ENCODE measurements at places on chromosomes 3 and 15.
A peak's percentile ranks its signal among the peaks of the same experiment; 100 is the strongest.

DNA sequence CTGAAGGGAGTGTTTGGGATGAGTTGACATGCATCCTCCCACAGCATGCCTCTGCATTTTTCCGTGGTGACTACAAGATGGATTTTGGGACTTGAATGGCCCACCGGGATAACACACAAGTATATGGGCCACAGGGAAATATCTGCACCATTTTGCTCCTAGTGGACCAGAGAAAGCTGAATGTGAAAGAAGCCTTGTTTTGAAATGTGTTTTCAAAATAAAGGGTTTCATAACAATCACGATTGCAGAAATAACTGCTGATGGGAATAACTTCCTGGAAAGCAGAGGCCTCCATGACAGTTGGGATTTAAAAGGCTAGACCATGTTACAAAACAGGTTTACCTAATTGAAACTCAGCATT lies 77.5 kb upstream of the PRR23C start:
- DNase-seq: no peak

- DNase-seq: no peak
Measured at GRCh38 chr15:81176291-81176893, 20.3 kb upstream of the IL16 start.

DNA sequence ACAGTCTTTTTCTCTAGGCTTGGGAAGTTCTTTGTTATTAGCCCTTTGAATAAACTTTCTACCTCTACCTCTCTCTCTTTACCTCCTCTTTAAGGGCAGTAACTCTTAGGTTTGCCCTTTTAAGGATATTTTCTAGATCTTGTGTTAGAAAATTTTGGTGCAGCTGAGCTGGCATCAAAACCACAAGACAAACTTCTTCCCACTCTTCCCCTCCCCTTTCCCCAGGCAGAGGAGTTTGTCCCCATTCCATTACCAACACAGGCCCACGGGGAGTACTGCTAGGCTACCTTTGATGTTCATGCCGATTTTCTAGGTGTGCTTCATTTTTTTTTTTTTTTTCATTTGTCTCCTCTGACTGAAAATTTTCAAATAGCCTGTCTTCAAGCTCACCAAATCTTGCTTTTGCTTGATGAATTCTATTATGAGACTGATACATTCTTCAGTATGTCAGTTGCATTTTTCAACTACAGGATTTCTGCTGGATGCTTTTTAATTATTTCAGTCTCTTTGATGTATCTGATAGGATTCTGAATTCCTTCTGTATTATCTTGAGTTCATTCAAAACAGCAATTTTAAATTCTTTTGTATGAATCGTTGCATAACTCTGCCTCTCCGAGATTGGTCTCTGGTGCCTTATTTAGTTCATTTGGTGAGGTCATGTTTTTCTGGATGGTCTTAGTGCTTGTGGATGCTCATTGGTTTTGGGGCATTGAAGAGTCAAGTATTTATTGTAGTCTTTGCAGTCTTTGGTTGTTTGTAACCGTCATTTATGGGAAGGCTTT lies 112.0 kb downstream of the UBE2E2 start:
- no peak for DNase-seq

GRCh38 chr15:30923429-30923828 lies 19.7 kb downstream of the FAN1 start:
- no peak for DNase-seq

DNA sequence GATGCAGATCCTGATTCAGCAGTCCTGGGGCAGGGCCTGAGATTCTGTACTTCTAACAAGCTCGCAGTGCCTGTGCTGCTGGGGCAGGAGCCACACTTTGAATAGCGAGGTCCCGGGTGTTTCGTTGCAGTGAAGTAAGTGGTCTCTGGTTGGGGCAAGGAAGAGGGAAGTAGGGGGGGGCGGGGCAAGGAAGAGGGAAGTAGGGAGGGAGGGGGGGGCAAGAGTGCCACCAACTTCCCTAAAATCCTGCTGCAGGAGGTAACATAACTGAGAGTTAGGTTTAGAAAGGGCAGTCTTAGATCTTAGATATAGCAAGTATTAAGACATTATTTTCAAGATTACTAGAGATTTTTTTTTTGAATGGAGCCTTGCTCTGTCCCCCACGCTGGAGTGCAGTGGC lies 35.5 kb downstream of the CRTAP start:
- DNase-seq: no peak

- DNase-seq: no peak
Measured at GRCh38 chr15:70687482-70687881, 75.9 kb downstream of the UACA start.

GRCh38 chr15:29765898-29766527 lies 56.3 kb downstream of the TJP1 start:
- no peak for DNase-seq

GRCh38 chr15:60390871-60391501 lies 6.8 kb downstream of the ANXA2 start:
- peak; percentile 88 for DNase-seq

DNA sequence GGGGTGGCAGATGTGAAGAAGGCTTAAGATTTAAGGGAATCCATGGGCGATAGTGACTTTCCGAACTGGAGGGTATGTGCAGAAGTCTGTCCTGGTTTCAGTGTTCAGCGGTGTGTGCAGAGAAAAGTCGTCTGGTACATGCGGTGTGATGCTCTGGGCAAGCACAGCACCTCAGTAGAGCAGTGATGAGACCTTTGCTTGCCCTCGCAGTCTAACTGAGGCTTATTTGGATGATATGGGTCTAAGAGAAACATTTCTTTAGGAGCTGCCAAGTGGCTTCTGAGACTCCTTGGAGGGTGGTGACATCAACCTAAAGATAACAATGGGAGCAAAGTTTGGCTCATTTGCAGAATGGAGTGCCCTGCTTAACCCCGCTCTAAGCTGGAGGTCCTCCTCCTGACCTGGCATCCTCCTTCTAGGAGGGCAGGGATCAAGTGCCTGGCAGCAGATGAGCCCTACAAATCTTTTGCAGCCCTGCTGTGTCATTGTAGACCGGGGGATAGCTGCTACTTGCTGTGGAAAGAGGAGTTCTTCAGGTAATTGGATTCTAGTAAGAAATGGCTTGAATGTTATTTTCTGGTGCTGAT lies 228.1 kb upstream of the AZI2 start:
- no peak for DNase-seq

- no peak for DNase-seq
Measured at GRCh38 chr3:76310089-76310488, 524.7 kb upstream of the ZNF717 start.

DNA sequence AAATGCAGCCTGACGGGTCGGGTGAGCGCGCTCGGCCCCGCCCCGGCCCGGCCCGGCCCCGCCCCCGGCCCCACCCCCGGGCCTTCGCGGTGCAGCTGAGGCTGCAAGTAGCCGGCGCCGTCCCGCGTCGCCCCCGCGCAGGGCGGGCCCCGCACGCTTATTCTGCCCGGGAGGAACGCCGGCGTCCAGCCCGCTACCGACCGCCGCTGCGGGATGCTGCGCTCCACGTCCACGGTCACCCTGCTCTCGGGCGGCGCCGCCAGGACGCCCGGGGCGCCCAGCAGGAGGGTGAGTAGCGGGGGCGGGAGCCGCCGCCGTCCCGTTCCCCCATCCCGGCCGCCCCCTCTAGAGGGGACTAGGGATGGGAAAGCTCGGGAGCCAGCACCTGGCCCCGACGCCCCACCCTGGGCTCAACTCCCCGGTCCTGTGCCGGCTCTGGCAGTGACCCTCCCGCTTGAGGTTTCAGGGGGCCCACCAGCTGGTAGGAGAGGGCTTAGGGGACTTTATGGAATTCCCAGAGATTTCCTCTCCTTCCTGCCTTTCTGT lies at the start of gene MYZAP:
MYZAP (plus strand) TSS at position 83 of the 546 bp plus-strand sequence; CDS start at position 214, 131 bp downstream.
- peak; percentile 7 for DNase-seq

- no peak for DNase-seq
Measured at GRCh38 chr15:36798366-36798765, 218.9 kb downstream of the CDIN1 start.

Measured in RKO (cell line).